T-helper 22 cell (primary cell): ENCODE measurements at places on chromosomes 2 and 18.

GRCh38 chr2:164509137-164509877 lies 112.0 kb downstream of the GRB14 start:
- DNase-seq = no peak

DNA sequence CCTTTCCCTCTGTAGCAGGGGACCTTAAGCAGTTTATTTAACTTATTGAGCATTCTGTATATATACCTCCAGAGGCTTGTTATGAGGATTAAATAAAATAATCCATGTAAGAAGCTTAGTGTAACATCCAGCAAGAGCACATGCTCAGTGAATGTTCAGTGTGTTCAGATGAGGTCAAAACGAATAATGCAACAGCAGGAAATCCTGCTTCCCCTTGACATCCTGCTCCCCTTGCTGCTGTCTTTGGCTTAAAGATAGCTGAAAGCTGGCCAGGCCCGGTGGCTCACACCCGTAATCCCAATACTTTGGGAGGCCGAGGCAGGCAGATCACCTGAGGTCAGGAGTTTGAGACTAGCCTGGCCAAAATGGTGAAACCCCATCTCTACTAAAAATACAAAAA lies 68.7 kb downstream of the COL4A4 start:
- DNase-seq = no peak

GRCh38 chr18:12597760-12598159 lies 60.1 kb downstream of the SPIRE1 start:
- DNase-seq = no peak

DNA sequence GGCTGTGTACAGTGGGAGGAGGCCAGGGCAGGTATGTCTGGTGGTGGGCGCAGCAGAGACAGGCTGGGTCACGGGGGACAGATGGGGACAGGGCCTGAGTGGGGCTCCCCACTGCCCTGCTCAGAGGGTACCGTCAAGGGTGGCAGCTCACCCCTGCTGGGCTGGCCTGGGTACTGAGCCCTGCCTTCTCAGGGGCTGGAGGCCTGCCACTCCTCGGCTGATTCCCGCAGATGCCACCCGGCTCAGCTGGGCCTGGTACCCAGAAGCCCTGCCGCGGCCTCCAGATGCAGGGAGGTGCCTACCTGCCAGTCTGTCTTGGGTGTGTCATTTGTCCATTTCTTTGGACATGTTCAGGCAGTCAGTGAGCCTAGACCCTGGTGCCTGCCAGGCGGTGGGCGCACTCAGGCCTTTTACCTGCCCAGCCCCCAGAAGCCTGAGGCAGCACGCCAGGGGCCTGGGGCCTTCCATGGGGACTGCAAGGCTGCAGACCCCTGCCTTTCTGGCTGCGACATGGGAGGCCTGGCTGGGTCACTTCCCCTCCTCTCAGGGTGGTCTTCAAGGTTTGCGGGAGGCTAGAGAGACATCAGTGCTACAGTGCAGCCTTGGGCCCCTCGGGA lies 3.3 kb downstream of the SNORC start:
- no peak for DNase-seq

DNA sequence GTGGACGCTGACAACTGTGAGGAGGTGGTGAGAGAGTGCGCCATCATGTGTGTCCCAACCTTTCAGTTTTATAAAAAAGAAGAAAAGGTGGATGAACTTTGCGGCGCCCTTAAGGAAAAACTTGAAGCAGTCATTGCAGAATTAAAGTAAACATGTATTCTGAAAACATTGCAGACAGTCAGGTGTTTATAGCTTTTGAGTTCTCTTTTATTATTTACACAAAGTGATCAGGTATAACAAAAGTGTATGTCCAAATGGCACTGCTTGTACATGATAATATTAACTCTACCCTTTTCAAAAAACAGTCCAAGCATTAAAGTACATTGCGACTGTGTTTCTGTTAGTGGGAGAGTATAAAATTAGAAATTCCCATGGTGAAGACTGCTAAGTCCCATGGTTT lies 2.2 kb downstream of the TXNDC2 start:
- no peak for DNase-seq

DNA sequence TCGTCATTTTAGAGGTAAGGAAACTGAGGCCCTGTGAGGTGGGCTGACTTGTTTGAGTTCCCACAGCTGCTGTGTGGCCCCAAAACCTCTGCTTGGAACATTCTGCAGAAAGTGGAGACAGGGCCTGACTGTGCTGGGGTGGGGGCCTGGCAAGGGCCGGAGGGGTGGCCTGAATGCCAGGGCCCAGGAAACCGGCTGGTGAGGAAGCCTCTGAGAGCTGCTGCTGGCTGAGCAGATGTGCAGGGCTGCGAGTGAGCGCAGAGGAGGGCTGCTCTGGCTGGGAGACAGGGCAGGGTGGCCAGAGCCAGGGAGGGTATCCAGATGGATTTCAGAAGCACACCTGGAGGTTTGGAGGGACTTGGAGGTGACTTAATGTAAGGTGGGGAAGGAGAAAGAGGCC lies 29.9 kb upstream of the INHBB start:
- DNase-seq = no peak
